GM12878 (cell line): ENCODE measurements at places on chromosomes 4 and X. TPM values are rescaled to one million over a fixed set of nuclear protein-coding genes. Genes with fewer than 3 reads are reported as not detected.

GRCh38 chr4:127143460-127144195 is 489.1 kb upstream of the INTU start:
- no peak for DNase-seq

DNA sequence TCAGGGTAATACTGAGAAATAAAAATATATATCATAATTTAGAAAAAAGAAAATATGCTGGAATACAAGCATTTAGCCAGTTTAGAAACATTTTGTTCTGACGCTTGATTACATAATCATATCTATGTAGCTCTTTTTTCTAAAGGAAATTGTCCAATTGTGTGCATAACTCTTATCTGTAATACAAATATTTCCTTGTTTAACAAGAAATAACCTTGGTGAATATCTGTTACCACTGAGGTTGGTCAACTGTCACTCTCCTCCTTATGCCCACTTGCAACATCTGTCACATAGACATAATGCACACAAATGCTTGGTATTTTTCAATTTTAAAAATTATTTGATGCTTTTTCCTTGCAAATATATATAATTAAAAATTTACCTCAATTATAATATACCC is 609.7 kb downstream of the TLL1 start:
- DNase-seq, result no peak

- DNase-seq, result no peak
Observed at GRCh38 chrX:55490121-55490520, 473 bp upstream of the USP51 start.

- DNase-seq, result no peak
Observed at GRCh38 chr4:143700416-143701352, at the start of gene FREM3. FREM3 (minus strand) TSS chr4:143700675; CDS start chr4:143700675, 0 bp downstream.

GRCh38 chr4:32268863-32269262 is 1548.7 kb downstream of the PCDH7 start:
- no peak for DNase-seq

MMAA gene
- polyA plus RNA-seq, result 15.6 and 16.6 TPM in 2 replicates

TRO gene
- 0.31 and 0.35 TPM in 2 replicates for polyA plus RNA-seq

DNA sequence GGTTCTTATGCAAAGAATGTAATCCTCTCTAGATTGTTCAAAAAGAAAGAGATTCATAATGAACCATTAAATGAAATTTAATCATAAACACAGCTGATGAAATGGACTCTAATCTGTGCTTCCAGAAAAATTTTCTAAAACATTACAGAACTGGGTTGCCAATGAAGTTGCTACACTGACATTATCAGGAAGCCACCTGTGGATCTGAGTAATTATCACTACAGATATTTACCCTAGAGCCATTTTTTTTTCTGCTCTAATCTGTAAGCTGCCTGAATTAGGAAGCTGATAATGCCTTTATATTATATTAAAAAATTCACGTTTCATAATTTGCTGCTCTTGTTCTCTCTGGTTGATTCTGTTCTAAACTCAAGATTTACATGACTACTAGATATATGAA is 380.1 kb downstream of the GRIA2 start:
- DNase-seq, result no peak

- DNase-seq, result no peak
Observed at GRCh38 chr4:46933686-46934085, 24.6 kb upstream of the COX7B2 start.

RBMXL3 gene
- polyA plus RNA-seq, result not detected in 2 replicates

- DNase-seq, result no peak
Observed at GRCh38 chr4:47043821-47044220, 12.5 kb downstream of the GABRB1 start.

- DNase-seq, result no peak
Observed at GRCh38 chr4:123423819-123424218, 27.2 kb downstream of the SPRY1 start.

HAND2 gene
- polyA plus RNA-seq, result 0.09 TPM in 1 of 2 replicates, not detected in the other

DNA sequence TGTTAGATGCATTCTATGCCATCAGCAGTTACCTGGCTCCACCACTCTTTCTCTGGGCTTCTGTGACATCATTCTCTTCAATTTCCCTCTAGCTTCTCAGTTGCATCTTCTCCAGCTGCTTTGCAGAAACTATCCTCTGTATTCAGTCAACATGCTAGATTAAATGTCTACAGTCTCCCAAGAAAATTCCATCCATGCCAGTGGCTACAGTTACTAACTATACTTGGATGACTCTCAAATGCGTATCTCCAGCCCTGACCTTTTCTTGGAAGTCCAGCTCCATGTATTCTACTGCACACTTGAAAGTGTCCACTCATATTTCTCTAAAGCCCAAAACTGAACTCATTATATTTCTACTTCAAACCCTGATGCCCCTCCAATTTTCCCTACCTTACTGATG is 232.3 kb upstream of the TENM3 start:
- no peak for DNase-seq

DNA sequence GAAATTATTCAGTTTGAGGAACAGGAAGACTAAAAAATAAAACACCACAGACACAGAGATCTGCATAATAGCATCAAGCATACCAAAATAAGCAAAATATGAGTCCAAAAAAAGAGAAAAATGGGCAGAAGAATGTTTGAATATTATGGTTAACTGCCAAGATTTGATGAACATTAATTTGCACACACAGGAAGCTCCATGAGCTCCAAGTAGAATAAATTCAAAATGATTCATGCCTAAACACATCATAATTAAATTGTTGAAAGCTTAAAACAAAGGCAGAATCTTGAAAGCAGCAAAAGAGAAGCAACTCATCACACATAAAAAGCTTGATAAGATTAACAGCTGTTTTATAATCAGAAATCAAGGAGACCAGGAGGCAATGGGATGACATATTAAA is 156.6 kb upstream of the ARSJ start:
- no peak for DNase-seq
